NCI-H1436 (cell line): ENCODE measurements at places on chromosomes 2 and 18.
A peak's percentile ranks its signal among the peaks of the same experiment; 100 is the strongest.

- DNase-seq = no peak
Measured at GRCh38 chr2:143841935-143842334, 678.0 kb downstream of the ZEB2 start.

DNA sequence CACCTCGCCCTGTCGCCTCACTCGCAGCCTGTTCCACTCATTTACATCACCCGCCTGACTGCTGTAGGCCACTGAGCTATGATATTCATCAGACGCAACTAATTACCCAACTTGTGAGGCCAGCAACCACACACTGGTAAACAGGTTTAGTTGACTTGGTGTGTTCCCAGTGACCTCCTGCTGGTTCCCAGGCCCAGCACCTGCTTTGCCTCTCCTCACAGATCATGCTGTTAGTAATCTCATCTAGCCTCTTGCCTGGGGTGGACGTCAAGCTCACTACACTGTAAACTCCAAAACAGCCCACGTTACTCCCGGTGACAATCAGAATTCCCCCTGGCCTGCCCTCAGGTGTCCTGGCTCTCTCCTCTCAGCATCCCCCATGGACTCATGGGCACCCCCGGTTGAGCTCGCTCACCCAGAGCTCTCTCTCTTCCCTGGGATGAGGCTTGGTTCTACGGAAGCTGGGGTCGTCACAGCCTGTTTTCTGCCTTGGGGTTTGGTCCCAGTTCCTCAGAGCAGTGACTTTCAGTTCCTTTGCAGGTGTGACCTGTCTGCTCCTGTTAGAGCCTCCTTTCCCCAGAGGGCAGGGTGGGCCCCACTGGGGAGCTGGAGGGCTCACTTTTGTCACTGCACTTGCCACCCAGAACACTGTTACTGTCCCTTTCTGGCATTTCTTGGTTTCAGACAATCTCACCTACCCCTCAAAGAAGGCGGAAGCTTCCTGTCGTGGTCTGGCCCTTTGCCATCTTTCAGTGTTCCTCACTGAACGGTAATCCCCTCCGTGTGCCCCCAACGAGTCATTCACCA lies 40.3 kb downstream of the INPP5D start:
- DNase-seq = no peak

GRCh38 chr2:205822579-205822978 lies 140.3 kb downstream of the NRP2 start:
- no peak for DNase-seq

- no peak for DNase-seq
Measured at GRCh38 chr18:62436636-62437234, 86.1 kb upstream of the ZCCHC2 start.

- no peak for DNase-seq
Measured at GRCh38 chr18:64275593-64276300, 126.9 kb upstream of the LINC00305 start.

GRCh38 chr2:218396688-218397462 lies 2.8 kb upstream of the CTDSP1 start:
- peak; percentile 77 for DNase-seq

GRCh38 chr2:219803294-219803693 lies 175.9 kb downstream of the SLC4A3 start:
- no peak for DNase-seq

- no peak for DNase-seq
Measured at GRCh38 chr2:238969857-238970256, 122.0 kb downstream of the TWIST2 start.

GRCh38 chr2:159555651-159556392 lies 60.5 kb downstream of the BAZ2B start:
- no peak for DNase-seq

DNA sequence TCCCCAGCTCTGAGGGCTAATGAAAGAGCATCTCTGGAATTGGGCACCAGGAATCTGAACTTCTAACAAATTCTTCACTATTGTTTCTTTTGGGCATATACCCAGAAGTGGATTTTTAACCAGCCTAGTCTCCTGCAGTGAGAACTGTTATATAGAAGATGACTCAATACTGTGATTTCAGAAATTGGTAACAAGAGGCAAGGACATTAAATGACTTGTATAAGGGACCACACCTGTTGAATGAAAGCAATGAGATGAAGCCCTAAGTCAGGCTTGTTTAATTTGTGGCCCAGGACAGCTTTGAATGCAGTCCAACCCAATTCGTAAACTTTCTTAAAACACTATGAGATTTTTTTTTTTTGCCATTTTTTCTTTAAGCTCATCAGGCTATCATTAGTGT lies 57.9 kb downstream of the EPC2 start:
- no peak for DNase-seq

- DNase-seq = no peak
Measured at GRCh38 chr2:226798422-226799210, 1.0 kb downstream of the IRS1 start.

GRCh38 chr2:33104726-33105125 lies 158.0 kb downstream of the LTBP1 start:
- DNase-seq = no peak

DNA sequence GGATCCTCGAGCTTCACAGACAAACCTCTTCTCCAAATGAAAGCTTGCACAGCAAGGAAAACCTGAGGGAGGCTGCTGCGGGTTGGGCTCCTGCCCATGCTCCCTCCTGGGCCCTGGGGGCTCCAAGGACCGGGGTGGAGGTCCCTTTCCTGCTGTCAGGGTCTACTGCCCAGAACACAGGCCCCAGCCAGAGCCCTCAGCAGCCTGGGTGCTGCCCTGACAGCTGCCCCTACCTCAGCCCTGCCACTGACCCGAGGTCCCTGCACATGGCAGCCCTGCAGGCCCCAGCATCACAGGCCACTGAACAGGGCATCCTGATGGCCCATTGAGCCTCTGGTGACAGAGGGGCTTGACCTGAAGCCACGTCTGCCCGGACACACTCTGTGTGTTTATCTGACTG lies 41.0 kb downstream of the CROCC2 start:
- no peak for DNase-seq
